ENCODE measurements at places on chromosomes 2 and 18. TPM values are rescaled to one million over a fixed set of nuclear protein-coding genes. Genes with fewer than 3 reads are reported as not detected.
A peak's percentile ranks its signal among the peaks of the same experiment; 100 is the strongest.

POTEC gene
- total RNA-seq, result under 0.01 TPM

- no peak for DNase-seq
These were observed 55.2 kb downstream of the ANKMY1 start for GRCh38 chr2:240502430-240503121.

DNA sequence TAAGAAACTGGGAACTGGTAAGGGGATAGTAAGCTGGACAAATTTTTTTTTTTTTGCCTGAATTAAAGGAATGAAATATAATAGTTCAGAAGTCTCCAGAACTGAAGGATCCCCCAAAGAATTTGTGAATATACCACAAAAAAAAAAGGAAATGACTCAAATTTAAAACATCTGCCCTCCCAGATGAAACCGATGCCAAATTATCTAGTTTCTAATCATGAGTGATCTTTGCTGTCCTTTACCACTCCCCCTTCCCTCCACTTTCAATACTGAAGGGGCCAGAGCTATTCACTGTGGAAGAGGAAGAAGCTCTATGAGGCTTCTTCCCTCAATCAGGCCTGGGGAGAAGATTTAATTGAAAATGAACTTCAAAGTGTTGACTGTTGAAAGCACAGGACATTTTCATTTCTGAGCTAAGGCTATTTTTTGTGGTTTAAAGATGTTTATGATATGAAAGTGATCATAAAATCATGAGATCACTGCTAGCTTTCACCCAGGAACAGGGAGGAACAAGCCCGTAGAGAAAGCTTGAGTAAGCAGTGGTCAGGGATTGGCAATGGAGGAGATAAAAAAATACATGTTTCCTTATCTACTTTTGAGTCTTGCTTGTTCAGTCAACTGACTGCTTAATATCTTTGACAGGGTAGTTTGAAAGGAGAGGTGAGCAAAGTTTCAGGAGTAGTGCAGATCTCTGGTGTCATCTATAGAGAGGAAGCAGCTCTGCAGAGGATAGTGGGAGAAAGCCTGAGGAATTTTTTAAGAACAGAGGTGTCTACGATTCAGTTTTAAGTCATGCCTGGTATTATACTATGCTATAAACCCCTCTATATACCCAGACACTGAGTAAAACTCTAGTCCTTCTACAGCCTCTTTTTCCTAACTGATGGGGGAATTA is 409.5 kb upstream of the FIGN start:
- DNase-seq, result peak; percentile 33

GRCh38 chr2:119013671-119014070 is 71.7 kb downstream of the MARCO start:
- DNase-seq, result no peak

GCKR gene
- 0.32 TPM for total RNA-seq

GAL3ST2 gene
- total RNA-seq, result 0.43 TPM

DNA sequence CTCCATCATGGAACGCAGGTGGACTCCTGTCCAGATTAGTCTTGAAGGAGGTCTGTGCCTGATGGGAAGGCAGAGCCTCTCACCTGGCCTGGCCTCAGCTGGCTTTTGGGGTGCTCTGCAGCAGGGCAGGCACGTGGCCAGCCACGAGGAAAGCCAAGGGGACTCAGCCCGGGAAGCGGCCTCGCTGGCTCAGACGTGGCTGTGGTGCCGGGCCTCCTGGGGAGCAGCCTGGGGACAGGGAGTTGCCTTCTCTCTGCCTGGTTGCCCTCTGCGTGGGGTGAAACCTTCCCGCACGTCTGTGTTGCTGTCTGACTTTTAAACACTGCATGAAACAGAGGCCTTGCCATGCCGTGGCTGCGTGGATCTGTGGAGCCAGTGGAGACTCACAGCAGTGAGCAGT is 45.0 kb downstream of the RTP5 start:
- no peak for DNase-seq

UPP2 gene
- total RNA-seq, result not detected

SERPINB11 gene
- total RNA-seq, result not detected

- DNase-seq, result no peak
These were observed 40.8 kb downstream of the BCL11A start for GRCh38 chr2:60512641-60513040.

IRS1 gene
- total RNA-seq, result 33.2 TPM

DNA sequence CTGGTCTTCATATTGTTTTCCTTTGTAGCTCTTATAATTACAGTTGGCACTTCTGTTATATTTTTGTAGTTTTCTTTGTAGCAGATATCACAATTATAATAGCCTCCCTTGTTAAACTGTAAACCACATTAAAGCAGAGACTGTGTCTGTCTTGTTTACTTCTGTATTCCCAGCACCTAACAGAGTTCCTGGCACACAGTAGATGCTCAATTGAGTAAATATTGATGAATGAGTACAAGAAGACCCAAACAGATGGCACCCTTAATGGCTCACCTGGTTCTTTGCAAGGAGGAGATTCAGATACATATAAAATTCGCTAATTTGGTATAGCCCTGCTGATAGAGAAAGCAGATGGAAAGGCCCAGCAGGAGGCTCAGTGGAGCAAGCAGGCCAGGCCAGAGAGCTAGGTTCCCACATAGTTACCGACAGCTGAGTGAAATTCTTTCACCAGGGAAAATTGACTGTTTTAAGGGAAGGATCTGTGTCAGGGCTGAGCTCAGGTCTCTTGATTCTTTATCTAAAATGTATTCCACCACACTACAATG is 120.1 kb downstream of the NUP35 start:
- DNase-seq, result no peak

DNA sequence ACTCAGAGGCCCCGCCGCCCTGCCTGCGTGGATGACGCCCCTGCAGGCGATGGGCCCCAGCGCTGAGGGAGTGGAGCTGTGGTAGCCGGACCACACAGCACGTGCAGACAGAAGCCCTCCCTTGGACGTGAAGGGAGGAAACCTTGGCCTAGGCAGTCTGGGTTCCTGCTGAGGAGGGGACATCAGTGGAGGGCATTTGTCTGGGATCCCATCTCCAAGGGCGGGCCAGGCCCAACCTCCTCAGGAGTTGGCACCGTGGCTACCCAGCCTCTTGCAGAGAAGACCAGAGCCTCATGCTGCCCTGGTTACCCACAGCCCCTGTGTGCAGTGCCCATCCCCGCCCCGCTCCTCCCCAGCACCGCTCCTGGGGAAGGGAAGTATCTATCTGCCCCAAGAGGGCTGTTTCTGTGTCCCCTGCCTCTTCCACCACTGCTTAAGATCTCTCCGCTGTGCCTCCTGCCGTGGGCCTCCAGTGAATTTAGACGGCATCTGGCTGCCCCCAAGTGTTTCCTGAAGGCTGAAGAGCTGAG is 241.8 kb downstream of the KLHL29 start:
- DNase-seq, result no peak

DNA sequence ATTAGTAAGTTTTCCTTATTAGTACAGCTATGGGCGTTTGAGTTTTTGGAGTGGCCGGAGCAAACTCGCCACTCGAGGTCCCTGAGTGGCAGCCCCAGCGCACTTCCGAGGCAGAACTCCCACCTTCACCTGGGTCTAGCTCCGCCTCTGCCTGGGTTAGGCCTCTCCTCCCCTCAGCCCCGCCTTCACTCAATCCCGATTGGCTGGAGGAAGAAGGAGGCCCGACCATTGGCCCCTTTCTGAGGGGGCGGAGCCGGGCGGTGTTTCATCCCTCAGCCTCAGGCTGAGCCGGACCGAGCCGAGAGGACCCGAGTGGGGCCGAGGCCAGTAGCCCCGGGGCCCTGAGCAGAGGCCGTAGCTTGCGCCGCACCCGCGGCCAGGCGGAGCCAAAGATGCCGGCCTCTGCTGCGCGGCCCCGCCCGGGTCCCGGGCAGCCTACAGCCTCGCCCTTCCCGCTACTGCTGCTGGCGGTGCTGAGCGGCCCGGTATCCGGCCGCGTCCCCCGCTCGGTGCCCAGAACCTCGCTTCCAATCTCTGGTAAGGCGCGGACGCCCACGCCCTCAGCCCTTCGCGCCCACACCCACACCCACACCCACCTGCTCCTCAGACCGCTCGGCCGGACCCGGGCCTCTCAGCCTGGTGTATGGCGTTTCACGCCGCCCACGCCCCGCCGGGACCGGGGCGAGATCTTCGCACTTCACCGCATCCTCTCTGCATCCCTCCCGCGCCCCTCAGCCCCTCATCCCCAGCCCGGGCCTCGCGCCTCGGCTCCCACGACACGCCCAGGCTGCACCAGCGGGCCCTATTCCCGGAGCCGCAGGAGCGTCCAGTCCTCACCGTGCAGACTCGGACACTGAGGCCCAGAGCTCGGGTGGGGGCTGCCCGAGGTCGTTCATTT is at the start of gene SEMA4F:
SEMA4F (plus strand) TSS at position 263 of the 898 bp plus-strand sequence; CDS start at position 393, 130 bp downstream.
- peak; percentile 89 for DNase-seq

DNA sequence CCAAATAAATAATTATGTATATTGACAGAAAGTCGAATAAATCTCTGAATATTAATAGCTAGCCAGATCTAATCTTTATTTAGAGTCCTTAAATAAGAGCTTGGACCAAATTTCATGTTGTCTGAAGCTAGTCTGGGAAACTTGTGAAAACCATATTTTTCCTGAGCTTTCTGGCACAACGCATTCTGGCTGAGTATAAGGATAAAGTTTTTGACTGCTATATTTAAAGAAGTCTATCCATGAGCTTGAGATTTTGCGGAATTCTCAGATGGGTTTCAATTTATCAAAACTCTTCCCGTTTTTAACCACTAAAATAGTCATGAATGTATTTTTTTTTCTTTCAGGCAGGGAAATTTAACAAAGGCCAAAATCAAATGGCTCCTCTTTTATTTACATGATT is 23.8 kb downstream of the FAP start:
- no peak for DNase-seq

GRCh38 chr2:46848447-46848846 is 67.2 kb downstream of the MCFD2 start:
- peak; percentile 47 for DNase-seq

MYO5B gene
- under 0.01 TPM for total RNA-seq

GRCh38 chr2:112033600-112033999 is 21.5 kb upstream of the TMEM87B start:
- peak; percentile 61 for DNase-seq

HAAO gene
- 1.6 TPM for total RNA-seq

ZAP70 gene
- not detected for total RNA-seq

- DNase-seq, result no peak
These were observed 427.1 kb downstream of the EIPR1 start for GRCh38 chr2:2950403-2950952.

DNA sequence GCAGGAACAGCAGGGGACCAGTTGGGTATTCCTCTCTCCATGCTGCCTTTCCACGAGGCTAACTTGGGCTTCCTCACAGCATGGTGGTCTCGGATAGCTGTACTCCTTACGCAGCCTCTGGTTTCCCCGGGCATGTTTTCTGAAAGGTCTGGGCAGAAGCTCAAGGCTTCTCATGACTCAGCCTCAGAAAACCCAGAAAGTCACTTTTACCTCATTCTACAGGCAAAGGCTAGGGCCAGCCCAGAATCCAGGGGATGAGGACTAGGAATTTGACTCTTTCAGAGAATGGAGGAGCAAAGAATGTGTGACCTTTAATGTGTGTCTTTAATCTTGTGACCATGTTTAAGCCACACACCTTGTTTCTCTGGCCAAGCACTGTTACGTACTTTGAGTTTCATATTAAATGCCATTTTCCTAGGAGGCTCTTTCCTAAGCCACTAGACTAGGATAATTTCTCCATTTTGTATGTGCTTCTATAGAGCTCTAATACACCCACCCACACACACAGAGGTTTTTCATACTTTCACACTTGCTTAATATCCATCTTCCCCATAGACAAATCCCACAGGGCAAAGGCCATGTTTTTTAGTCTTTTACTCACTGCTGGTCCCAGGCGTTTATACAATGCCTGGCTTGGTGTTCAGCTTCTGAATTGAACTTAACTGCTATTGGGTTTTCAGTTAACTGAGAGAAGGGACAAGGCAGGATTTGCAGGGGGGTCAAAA is 77.3 kb downstream of the LONRF2 start:
- DNase-seq, result no peak

SIX2 gene
- total RNA-seq, result under 0.01 TPM

DNA sequence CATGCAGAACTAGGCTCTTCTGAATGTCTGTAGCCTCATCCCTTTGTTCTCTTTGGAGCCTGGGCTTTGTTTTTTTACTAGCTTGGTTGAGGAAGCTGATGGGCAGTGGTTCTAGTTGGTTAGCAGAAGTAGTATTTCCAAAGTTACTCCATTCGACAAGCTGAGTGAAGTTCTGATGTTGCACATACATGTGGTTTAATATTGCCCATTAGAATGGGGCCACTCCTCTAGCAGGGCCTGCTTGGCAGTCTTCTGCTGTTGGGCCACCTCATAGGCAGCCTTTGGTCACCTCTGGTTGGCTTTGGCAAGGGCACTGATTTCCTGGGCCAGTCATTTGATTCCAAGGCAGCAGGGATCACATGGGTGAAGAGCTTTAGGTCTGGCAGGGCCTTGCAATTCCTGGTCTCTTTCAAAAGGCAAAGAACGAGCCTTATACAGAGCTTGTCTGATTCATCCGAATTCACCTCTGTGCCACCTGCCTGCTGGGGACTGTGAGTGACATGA is 2.5 kb downstream of the RPIA start:
- DNase-seq, result no peak
